ENCODE measurements at places on chromosomes 12 and 14.

DNA sequence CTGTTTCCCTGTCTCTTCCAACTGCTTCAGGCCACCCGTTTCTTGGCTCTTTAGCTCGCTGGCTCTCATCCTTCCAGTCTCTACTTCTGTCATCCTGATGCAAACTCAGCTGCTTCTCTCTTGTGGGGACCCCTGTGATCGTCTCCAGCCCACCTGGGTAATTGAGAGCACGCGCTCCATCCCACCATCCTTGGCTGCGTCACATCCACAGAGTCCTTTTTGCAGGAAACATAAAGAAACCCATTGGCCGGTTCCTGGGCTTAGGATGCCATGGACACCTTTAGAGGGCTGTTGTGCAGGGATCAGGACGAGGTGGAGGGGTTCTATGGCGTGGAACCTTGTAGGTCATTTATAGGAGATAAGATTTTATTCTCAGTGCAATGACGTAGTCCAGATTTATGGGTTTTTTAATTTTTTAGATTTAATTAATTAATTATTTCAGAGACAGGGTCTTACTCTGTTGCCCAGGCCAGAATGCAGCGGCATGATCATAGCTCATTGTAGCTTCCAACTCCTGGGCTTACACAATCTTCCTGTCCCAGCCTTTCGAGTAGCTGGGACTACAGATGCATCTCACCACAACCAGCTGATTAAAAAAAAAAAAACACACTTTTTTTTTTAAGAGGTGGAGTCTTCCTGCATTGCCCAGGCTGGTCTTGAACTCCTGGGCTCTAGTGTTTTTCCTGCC lies 82.6 kb downstream of the CCDC92 start:
- no peak for DNase-seq

DNA sequence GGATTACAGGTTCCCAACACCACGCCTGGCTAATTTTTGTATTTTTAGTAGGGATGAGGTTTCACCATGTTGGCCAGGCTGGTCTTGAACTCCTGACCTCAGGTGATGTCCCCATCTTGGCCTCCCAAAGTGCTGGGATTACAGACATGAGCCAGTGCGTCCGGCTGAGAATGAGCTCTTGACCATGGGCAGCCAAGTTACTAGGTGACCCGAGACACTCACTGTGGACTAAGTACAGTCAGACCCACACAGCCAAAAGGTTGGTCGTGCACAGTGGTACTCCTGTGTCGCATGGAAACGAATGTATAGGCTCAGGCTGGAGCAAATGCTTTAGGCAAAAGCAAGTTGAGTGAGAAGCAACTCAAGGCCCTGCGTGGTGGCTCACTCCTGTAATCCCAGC lies 21.0 kb downstream of the DLK1 start:
- DNase-seq: no peak

GRCh38 chr14:95903616-95904107 lies 27.0 kb downstream of the TUNAR start:
- DNase-seq: no peak

DNA sequence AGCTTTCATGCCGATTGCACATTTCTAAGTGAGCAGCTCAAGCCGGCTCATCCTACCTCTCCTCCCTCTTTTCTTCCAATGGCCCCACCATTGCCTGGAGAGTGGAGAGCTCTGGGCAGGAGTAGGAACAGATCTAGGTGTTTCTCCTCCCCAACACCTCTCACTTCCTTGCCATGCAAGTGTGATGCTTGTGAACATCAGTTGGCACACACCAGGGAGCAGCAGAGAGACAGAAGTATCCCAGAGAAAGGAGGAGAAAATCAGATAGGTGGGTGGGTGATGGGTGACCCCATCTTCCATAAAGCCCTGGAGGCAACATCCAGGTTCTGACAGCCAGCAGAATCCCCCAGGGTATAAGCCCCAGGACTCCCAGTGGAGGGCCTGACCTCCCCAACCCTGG lies 27.8 kb downstream of the NPC2 start:
- DNase-seq: no peak

- DNase-seq: no peak
Observed at GRCh38 chr12:109757671-109758265, 44.1 kb downstream of the FAM222A start.

DNA sequence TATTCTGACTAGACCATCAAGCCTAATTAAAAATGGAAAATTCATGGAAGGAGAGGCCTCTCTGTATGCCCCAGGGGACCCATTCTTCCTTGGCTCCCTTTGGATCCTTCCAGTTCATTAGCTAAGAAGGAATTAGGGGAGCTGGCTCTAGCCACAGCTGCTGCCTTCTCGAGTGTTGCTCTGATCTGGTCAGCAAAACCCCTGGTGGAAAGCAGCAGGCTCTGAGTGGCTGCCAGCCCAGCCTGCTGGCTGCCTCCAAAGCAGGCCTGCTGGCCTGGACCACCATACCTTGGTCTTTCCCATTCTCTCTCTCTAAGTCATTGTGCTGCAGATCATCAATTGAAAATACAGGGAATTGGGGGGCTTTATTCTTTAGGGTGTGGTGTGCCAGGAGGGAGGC lies 29.0 kb upstream of the AKAP6 start:
- DNase-seq: no peak

DNA sequence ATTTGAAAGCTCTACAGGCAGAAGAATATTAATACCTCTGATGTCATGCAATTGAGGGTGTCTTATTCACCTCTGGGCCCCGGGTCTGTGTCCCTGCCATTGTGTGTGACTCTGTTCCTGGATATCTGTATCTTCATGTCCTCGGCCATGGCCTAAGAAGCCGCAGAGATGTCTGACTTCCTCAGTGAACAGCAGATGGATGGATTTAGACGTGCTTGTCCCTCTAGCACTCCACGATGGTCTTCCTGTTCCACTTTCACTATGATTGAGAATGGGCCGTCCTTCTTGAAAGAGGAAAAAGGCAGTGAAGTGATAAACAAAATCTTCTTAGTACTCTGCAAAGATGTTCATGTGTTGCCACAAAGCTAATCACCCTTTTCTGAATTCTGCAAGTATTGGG lies 217.4 kb downstream of the SLC41A2 start:
- no peak for DNase-seq

Data from stimulated activated CD4-positive, alpha-beta T cell treated with anti-CD3 and anti-CD28 coated beads, TNF-alpha, amount 100 ng/mL, for 4 hours (primary cell).